Central memory CD4-positive, alpha-beta T cell (primary cell): ENCODE measurements at places on chromosomes 4 and X.

- no peak for DNase-seq
These were observed 106.6 kb upstream of the ATP6AP2 start for GRCh38 chrX:40474205-40474626.

DNA sequence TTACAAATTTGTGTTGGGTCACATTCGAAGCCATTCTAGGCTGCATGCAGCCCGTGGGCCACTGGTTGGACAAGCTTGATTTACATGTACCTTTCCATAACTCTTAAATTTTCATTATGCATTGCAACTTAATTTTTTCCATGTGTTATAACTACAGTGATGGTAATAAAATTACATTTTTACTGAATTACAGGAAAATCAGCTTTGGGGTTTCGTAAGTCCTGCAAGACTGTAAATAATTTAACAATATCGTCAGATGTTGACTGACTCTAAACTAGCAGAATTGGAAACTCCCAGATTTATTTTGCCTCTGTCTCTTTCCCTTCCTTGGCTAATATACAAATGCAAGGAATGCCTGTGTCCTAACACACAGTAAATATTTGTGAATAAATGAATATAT, 88.0 kb upstream of the RAPGEF2 start:
- DNase-seq: no peak

DNA sequence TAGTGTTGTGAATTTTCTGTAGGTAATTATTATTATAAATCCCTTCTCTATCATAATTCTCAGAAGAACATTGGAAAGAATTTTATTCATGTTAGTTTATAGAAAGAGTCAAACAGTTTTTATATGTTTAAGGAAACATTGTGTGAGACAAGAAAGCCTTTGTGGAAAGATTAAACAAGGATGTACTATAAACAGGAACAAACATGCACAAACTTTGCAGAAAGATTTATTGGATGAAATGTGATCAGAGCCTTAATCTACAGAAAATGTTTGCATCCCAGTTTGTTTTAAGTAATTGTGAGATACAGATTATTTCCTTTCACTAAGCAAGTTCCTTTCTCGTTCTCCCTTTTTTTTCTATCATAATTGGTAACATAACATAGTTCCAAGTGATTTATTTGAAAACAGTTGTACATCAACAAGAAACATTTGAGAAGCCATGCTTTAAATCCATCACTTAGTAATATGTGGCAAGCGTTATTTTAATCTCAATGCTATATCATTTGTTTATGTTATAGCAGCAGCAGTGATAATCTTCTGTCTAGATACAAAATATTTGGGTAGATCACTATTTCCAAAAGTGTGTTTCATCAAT, 129.4 kb downstream of the SLC4A4 start:
- no peak for DNase-seq

GRCh38 chrX:38649221-38649620, 87.9 kb downstream of the TSPAN7 start:
- DNase-seq: no peak

DNA sequence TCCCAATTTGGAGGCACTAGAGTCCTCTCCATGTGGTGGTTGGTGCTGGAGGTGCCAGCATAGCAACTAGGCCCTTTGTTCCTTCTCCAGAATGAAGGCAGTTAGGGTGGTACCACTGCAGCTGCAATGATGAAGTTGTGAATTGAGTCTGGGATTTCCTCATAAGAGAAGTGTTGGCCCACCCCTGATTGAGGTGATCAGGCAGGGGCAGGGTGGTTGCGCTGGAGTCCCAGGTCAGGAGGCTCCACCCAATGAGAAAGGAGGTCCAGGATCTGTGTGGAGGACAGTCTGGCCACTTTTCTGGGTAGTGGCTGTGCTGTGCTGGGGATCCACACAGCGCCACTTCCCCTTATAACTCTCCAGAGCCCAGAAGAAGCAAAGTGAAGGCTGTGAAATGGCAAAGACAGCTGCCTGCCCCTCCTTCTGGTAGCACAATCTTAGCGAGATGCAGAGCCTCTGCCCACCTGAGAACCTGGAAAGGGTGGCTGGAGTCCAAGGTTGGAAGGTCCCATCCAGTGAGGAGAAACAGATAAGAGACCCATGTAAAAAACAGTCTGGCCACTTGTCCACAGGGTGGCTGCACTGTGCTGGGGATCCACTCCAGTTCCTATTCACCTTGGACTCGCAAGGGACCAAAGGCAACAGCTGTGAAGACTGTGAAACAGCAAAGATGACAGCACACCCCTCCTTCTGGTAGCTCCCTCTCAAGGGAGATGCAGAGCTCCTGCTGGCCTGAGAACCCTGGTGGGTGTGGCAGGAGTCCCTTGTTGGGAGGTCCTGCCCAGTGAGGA, 124.6 kb downstream of the RRAGB start:
- no peak for DNase-seq

DNA sequence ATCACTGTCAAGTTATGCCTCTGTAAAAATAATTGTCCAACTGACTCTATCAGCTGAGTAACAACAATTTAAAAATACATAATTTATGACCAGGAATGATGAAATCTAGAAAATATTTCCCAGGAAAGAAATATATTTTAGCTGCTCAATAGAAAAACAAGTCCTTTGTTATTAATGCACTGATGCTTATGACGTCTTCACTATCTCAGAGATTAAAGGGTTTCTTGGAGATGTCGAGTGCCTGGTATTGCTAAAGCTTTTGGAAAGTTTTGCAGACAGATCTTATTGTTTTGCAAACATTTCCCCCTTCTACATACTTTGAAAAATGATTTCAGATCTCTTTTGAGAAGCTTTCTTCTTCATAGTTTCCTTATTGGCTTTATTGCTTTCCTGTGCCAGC, 154.6 kb upstream of the RPS6KA3 start:
- DNase-seq: no peak

- no peak for DNase-seq
These were observed 3.3 kb downstream of the PCDH10 start for GRCh38 chr4:133152330-133152821.

- DNase-seq: no peak
These were observed 95.7 kb downstream of the PRDM5 start for GRCh38 chr4:120826853-120827252.

- DNase-seq: no peak
These were observed 142.9 kb upstream of the ARX start for GRCh38 chrX:25158635-25159034.

DNA sequence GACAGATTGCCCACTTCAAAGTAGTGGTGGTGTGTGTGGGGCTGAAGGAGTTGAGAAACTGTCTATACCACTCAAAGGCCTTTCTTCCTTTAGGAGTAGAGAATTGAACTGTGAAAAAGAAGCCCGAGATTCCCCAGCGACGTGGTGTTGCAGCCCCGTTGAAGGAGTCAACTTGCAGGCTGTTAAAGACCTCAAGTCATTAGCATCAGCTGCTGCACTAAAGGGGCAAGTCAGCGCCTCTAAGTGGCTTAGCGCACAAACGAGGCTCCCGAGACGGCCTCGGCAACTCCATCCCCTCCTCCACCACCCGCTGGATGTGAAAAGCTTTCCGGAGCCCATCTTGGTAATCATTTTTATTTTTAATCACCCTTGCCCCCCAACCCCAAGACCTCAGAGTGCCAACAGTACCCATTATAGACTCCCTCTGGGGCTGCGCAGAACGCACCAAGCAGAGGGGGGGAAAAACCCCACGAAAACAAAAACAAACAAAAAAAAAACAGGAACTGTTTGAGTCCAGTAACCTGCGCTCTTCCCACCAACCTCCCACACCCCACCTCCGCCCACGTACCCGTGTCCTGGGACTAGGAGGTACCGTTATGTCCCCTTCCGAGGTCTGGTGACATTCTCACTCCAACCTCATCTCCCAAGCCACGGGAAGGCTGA, 913 bp upstream of the PRDM8 start:
- no peak for DNase-seq

- peak; percentile 31 for DNase-seq
These were observed 563.1 kb downstream of the INPP4B start for GRCh38 chr4:142282870-142283431.

DNA sequence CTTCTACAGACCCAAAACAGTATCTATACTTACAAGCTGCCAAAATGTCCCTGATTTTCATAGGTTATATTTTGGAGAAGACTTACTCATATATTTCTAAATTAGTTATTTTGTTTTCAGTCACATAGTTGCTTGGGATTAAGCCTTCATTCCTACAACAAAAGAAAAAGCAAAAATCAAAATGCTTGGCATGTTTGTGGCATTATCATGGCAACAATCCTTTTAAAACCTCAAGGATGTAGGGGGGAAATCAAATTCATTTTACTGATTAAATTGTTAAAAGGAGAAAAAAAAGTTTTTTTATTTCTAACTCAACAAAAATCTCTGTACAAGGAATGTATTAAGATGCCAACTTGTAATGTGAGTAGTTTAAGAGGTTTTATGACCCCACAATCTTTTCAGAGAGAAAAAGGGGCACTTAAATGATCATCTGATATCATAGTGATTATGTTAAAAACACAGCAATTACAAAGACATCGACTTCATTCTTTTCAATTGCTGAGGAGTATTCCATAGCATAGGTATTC, 23.5 kb downstream of the TXK start:
- DNase-seq: no peak

DNA sequence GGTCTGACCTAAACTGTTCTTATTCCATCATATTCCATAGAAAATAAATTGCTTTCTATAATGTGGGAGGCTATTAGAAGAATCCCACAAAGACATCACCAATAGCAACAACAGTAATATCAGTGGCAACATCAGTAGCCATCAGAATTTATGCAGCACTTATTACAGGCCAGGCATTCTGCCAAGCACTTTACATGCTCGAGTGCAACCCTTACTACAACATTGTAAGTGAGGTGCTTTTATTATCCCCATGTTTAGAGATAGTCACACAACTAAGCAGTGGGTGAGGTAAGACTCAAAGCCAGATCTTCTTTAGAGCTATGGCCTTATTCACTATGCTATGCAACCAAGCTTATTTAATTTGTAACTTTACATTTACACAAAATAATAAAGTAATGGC, 317.1 kb upstream of the BMP3 start:
- DNase-seq: no peak

GRCh38 chr4:74537459-74537858, 92.5 kb downstream of the AREG start:
- DNase-seq: no peak

DNA sequence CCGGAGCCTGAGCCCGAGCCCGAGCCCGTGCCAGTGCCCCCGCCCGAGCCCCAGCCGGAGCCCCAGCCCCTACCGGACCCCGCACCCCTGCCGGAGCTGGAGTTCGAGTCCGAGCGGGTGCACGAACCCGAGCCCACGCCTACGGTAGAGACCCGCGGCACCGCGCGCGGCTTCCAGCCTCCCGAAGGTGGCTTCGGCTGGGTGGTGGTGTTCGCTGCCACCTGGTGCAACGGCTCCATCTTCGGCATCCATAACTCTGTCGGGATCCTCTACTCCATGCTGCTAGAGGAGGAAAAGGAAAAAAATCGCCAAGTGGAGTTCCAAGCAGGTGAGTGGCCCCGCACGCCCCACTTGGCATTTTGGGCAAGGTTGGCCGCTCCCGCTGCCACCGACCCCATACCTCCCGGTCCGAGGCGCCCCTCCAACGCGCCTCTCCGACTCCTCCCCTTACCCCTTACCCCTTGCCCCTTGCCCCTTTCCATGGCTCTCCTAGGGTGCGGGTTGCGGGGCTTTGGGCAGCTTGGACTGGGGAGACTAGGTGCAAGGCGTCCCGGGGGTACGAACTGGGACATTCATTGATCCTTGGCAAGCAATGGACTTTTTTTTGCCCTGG, 553 bp downstream of the SLC16A2 start:
- DNase-seq: no peak

DNA sequence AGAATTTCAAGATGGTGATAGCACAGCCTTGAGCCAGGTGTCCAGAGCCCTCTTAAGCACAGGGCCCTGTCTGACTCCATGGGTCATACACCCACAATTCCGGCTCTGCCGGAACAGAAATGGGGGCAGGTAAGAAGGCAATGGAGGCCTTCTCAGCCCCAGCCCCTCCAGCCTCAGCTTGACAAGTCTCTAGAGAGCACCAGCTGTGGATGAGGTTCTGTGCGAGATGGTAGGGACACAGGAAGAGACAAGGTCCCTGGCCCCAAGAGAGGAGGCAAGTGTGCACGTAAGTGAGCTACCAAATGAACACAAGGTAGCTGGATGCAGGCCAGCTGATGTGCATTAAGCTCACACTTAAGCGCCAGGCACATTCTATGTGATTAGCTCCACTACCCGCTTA, 2.4 kb upstream of the PRRG3 start:
- DNase-seq: no peak

DNA sequence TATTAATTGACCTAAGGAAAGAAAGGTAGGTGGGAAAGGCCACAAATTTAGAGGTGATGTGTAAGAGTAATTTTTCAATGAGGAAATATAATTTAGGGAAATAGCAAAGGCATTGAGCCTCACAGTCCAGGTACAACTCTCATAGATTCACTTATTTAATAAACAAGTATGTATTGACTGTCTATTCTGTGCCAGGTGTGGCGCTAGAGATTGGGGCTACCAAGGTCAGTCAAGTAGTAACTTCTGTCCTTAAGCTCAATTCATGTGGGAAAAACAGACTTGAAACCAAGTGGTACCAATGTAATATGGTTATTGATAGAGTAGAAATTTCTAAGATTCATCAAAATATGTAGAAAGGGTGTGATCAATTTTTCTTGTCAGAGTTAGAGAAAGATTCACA, 257.5 kb downstream of the C4orf33 start:
- no peak for DNase-seq

DNA sequence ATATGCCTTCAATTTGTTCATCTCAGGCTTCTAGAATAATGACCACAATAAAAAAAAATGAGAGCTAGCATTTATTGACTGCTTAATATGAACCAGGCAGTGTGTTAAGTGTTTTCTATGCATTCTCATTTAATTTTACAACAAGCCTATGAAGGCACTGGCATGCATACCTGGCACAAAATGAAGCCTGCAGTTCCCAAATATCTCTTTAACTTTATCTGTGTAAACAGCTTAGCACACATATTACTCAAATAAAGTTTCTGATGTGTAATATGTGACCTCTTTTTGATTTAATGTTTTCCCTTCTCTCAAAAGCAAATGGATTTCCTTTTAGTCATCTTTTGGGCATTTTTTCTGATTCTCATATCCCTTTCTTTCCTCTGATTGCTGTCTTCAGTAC, 671.8 kb downstream of the PCDH7 start:
- no peak for DNase-seq

DNA sequence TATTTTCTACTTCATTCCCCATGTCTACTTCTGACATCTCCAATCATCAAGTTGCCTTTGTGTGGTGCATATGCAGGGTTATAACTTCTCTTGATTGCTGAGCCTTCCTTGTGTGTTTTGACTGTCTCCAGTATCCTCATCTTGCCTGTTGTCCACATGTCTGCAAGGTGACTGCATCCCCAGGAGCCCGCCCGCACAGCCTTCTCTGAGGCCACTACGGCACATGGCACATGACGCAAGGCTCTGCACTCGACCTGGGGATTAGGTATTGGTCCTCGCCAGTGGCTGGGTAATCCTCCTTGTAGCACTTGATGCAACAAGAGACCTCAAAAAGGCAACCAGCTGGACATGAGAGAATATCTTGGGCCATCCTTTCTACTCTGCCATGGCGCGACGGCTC, 122.6 kb downstream of the SORBS2 start:
- no peak for DNase-seq

GRCh38 chr4:187258651-187259401, 535.2 kb upstream of the FAT1 start:
- DNase-seq: no peak
